ENCODE measurements at places on chromosomes 3 and 15.

DNA sequence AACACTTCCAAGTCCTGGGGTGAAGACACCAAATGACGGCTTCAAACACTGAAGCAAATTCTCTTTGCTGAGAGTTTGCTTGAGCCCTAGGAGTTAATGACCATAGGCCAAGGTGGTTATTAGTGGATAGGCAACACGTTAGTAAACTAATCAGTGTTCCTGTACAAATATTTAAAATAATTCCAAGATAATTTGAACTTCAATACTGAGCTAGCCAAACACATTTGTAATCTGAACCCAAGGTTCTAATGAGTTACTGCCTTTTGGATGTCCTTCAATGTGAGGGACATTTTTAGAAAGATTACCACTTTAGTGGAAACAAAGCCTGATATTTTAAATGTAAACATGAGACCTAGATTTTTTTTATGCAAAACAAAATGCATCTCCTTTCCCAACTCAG, 94.6 kb downstream of the THRB start:
- no peak for DNase-seq

GRCh38 chr3:134364061-134364935, 9.9 kb downstream of the AMOTL2 start:
- DNase-seq, result no peak

DNA sequence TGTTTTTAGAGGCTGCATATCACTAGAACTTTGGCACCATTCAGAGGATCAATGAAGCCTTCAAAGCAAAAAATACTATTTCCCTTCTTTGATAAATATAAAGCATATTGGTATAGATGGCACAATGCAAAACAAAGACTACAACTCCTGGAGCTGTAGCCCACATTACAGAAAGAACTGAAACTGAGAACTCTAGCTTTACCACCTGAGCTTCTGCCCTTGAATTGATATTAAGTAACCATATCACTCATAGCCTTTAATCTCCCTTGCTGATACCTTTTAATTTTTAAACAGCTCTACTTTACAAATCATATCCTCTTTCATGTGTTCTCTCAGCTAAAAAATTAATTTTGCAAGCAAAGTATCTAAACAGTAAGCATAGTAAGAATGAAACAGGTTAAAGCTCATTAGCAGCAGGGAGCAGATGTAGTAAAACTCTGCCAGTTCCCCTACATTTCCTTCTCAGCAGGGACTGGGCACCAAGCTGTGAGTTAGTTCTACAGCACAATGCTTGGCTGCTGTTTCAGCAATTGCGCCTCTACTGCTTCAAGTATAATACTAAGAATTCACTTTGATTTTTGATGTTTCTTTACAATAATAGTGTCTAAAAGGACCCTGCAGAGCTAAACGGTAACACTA, 97.9 kb upstream of the NANOGP8 start:
- DNase-seq, result no peak

DNA sequence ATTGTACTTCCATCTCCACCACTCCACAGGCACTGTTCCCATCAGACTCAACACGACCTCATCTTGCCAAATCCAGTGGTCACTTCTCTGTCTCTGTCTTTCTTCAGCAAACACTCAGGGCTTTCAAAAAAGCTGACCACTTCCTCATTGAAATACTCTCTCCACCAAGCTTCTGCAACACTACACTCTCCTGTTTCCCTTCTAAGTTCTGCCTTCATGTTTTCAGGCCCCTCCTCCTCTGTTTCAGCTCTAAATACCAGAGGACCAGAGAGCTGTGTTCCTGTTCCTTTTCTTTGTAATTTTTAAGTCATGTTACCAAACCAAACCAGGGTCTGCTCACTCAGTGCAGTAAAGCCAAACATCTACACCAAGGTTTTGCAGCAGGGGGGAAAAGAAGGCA, 33.8 kb upstream of the ACP3 start:
- DNase-seq, result no peak

GRCh38 chr15:33243393-33243792, 48.9 kb upstream of the FMN1 start:
- no peak for DNase-seq

GRCh38 chr3:79367803-79368202, 400.0 kb downstream of the ROBO1 start:
- DNase-seq, result no peak

- DNase-seq, result no peak
Observed at GRCh38 chr15:90550919-90551318, 21.2 kb downstream of the CRTC3 start.

GRCh38 chr15:45139770-45140169, 10.0 kb downstream of the DUOX1 start:
- no peak for DNase-seq

DNA sequence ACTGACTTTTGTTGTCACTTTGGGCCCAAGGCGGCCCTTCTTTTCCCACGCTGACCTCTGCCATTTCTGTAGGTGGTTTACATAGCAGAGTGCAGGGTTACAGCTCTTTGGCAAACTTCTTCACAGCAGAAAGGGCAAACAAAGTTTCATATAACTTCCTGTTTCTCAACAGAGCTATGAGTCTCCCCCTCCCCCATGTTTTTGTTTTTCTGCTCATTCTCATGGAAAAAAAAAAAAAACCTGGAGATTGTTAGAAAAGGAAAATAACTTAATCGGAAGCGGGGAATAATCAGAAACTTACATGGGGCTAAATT, 342.0 kb upstream of the NR2F2 start:
- DNase-seq, result no peak
